Left lung (tissue), 14 donors: ENCODE measurements at places on chromosomes 7 and 10.

DNA sequence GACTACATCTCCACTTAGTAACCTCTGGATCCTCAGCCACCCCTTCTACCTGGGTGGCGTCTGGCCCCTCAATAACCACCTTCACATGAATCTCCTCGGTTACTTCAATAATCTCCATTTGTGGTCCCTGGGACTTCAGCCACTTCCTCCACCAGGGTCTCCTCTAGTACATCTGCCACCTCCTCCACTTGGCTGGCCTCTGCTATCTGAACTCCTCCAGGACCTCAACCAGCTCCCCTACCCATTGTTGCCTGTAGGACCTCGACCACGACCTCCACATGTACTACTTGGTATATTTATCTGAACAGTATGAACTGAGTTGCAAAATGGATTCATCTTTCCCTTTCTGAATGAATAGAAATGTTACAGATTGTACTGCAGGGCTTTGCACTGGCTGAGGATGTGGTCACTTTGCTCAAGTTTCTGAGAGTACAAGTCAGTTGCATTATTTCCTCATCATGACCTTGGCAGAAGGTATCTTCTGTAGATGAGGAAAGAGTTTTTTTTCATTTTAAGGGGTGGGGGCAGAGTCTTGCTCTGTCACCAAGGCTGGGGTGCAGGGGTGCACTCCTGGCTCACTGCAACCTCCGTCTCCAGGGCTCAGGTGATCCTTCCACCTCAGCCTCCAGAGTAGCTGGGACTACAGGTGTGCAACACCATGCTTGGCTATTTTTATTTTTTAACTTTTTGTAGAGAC lies 36.0 kb downstream of the MAT1A start:
- H3K36me3 ChIP-seq = no peaks in the 10 kb centered on the region
- H3K4me3 ChIP-seq = no peak overlapping the region
- DNase-seq = no peak
- H3K4me1 ChIP-seq = no peaks in the 10 kb centered on the region
- peak overlapping the region; percentile 67 for H3K27ac ChIP-seq

- H3K27me3 ChIP-seq = no peaks in the 10 kb centered on the region
- DNase-seq = no peak
- no peak overlapping the region for H3K27ac ChIP-seq
- H3K4me1 ChIP-seq = no peaks in the 10 kb centered on the region
Observed at GRCh38 chr10:123883673-123884320, 7.8 kb downstream of the CPXM2 start.

DNA sequence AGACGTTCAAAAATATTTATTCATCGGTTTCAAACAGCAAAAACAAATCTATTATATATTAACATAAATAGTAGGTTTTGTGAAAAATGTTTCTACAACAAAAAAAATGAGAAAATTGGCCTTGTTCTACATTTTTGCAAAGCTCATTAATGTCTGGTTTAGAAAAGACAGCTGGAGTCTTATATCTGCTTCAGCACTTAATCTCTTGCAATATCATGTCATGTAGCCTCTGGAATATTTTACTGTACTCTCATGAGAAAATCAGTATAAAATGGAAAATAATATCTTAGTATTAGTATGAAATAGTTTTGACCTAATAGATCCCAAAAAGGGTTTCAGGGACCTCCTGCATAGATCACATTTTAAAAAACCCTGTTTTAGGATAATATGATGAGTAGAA lies 326.6 kb downstream of the ARL4A start:
- H3K4me3 ChIP-seq = no peak overlapping the region
- DNase-seq = no peak
- no peaks in the 10 kb centered on the region for H3K4me1 ChIP-seq
- no peak overlapping the region for H3K27ac ChIP-seq

- no peaks in the 10 kb centered on the region for H3K36me3 ChIP-seq
- no peak overlapping the region for H3K4me3 ChIP-seq
- DNase-seq = no peak
- peaks cover 11% of the 10 kb centered on the region for H3K4me1 ChIP-seq
- H3K27ac ChIP-seq = no peak overlapping the region
- no peaks in the 10 kb centered on the region for H3K27me3 ChIP-seq
Observed at GRCh38 chr10:92203919-92204623, 86.8 kb downstream of the CPEB3 start.

DNA sequence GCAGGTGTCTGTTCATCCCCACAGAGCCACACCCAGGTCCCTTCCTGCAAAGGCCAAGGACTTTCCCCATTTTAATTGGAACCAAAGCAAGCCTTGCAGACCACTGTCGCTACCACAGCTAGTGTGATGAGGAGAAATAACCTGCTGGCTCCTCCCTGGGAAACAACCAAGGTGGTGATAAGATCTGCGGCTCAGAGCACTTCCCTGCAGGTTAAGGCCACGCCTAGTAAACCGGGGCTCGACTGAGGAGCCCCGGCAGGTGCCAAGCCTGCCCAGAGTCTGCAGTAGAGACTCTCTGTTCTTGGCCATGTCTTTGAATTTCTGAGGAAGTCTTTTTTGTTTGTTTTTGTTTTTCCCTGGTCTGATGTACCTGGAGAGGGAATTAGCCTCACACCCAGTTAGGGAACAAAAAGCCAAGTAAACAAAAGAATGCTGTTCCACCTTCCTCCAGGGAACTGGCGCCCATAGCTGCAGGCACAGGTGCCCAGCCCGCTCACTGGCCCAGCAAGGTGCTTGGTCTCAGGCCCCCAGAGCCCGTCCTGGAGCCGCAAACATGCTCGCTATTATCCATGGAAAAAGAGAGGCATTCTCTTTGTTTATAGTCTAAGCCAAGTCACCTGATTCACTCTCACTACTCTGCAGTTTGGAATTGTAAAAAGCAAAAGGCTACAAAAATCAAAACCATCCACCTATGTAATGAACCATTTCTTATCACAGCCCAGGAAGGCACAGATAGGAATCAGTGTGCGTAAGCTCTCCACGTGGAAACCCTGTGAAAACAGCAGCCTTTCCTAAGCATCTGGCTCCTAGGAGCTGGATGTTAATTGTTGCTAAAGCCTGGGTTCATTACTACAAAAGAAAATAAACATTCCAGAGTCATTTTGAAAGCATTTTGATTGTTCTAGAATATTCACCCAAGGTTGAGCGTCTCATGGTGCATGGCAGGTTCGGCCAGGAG lies 2.7 kb downstream of the GPR146 start:
- no peak overlapping the region for H3K4me3 ChIP-seq
- no peak overlapping the region for H3K27ac ChIP-seq
- no peaks in the 10 kb centered on the region for H3K36me3 ChIP-seq
- DNase-seq = no peak
- H3K4me1 ChIP-seq = peaks cover 78% of the 10 kb centered on the region
- H3K27me3 ChIP-seq = peaks cover 3% of the 10 kb centered on the region

- H3K4me1 ChIP-seq = no peaks in the 10 kb centered on the region
- no peaks in the 10 kb centered on the region for H3K36me3 ChIP-seq
- H3K4me3 ChIP-seq = no peak overlapping the region
- DNase-seq = no peak
- H3K27me3 ChIP-seq = no peaks in the 10 kb centered on the region
Observed at GRCh38 chr7:26958834-26959233, 94.4 kb upstream of the SKAP2 start.
